ENCODE measurements at places on chromosomes 16 and 17.

- peak; percentile 80 for DNase-seq
Measured at GRCh38 chr16:31874366-31875111, 932 bp downstream of the ZNF267 start.

DNA sequence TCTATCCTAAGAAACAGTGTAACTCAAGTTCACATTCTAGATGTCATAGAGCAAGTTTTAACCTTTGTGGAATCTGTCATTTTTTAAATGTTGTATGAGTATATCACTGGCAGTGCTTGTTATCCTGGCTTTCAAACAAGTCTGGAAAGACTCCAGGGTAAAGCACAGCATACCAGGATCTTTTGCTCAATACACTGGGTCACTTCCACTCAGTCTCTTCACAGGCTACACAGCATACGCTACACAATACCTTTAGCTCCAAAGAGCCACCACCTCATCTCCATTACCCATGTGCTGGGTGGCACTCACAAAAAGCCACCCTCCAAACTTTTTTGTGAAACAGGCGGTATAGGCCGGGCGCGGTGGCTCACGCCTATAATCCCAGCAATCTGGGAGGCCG, 69.5 kb downstream of the PARN start:
- DNase-seq = no peak

DNA sequence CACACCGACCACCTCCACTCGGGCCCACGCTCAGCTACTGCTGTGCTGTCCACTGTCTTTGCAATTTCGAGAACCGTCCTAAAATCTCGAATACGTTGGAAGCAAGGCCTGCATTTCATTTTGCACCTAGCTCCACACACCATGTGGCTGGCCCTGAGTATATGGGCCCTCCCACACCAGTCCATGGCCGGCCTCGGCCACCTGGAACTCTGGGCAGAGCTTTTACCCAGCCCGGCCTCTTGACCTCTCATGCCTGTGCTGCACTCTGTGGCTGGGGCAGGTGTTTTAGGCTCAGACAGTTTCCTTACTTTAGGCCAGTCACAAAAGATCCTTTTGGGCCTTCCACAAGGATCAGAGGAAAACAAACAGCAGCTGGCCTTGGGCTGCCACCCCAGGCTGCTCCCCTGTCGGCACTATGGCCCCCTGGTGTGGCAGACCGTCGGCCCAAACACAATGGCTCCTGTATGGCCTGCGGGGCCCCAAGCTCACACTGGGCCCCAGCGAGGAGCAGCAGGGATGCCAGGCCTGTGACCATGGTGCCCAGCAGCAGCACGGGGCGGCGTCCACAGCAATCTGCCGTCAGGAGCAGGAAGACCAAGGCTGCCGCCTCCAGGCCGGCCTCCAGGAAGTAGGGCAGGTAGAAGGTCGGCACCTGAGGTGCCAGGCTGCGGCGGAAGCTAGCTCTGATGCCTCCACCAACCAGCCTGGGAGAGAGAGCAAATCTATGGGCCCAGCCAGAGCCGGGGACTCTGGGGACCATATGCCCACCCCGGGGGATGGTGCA, 2.5 kb downstream of the SLC22A31 start:
- no peak for DNase-seq

GRCh38 chr16:49854188-49854795, 1.6 kb downstream of the ZNF423 start:
- no peak for DNase-seq

GRCh38 chr17:2343421-2343820, 6.1 kb downstream of the SGSM2 start:
- no peak for DNase-seq

- DNase-seq = no peak
Measured at GRCh38 chr17:54950116-54950515, 18.3 kb downstream of the COX11 start.

DNA sequence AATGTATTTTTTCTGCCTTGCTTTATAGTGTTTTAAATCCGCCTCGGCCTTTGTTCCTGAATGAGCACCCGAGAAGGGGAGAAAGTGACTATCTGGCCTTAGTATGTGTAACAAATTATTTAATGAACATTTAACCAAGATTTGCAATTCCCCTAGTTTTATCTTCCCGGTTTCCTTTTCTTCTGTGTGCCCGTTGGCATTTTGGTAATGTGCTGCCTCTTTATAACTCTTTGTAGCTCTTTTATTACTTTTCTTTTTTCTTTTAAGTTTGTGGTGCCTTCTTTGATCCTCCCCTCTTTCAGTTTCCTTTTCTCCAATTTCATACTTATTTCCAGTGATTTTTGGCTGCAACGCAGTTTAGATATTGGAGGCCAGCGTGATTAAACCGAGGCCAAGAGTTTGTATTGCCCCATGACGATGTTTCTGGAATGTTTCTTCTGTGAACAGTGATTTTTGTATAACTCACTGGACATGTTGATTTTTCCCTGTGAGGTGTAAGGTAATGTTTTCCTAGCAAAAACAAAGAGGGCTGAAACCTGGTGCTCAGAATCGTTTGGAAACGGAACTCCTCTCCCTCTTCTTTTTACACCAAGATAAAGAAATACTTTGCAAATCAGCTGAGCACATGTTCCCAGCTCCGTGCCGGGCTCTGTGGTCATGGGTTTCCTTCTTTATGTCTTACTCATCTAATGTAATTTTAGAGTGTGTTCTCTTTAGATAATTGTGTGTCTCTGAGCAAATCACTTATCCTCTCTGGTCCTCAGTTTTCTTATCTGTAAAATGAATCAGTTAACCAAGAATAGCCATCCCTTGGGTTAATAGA, 344.3 kb downstream of the WWOX start:
- peak; percentile 24 for DNase-seq

DNA sequence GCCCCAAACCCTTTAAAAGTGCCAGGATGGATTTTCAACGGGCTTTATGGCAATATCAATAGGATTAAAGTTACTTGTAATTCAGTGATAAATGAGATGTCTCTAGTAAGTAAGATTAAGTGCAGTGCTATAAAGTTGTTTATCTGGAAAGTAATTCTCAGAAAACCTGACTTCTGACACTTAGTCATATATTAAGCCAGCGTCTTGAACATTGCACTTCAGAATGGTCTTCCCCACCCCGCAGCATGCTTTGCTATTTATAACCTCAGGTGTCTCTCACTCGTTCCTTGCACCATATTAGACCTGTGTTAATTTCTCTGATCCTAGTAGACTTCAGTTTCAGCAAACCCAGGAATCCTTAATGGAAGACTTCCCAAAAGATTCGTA, 2.1 kb upstream of the MAF start:
- no peak for DNase-seq

Measured in inflammatory macrophage (primary cell).